Stimulated activated CD4-positive, alpha-beta T cell treated with anti-CD3 and anti-CD28 coated beads, TNF-alpha, amount 100 ng/mL, for 4 hours (primary cell): ENCODE measurements at places on chromosomes 7 and 10.

- DNase-seq: peak; percentile 22
Observed at GRCh38 chr10:84205049-84205852, 10.9 kb downstream of the CDHR1 start.

GRCh38 chr10:11682851-11683250, 59.3 kb upstream of the ECHDC3 start:
- DNase-seq: no peak

- no peak for DNase-seq
Observed at GRCh38 chr10:3776796-3777571, 8.0 kb downstream of the KLF6 start.

GRCh38 chr10:117241541-117242462, 888 bp downstream of the SLC18A2 start:
- DNase-seq: no peak

GRCh38 chr7:48158404-48158803, 12.9 kb upstream of the ABCA13 start:
- DNase-seq: no peak

DNA sequence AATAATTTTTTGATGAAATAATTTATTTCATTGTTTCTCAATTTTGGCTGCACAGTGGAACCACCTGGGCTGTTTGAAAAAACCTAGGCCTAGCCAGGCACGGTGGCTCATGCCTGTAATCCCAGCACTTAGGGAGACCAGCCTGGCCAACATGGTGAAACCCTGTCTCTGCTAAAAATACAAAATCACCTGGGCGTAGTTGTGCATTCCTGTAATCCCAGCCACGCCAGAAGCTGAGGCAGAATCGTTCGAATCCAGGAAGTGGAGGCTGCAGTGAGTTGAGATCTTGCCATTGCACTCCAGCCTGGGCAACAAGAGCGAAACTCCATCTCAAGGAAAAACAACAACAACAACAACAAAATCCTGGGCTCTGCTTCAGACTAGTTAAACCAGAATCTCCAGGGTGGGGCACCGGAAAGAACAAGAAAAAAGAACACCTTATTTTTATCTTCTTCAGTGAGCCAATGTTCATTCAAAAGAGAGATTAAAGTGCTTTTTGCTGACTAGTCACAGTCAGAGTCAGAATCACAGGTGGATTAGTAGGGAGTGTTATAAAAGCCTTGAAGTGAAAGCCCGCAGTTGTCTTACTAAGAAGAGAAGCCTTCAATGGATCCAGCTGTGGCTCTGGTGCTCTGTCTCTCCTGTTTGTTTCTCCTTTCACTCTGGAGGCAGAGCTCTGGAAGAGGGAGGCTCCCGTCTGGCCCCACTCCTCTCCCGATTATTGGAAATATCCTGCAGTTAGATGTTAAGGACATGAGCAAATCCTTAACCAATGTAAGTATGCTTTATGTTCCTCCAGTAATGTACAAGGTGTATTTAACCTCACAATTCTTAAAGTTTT, at the start of gene CYP2C18:
TSS of gene CYP2C18 (plus strand) at position 516 of the 841 bp plus-strand sequence. CDS start at position 607, 91 bp downstream.
- DNase-seq: no peak

DNA sequence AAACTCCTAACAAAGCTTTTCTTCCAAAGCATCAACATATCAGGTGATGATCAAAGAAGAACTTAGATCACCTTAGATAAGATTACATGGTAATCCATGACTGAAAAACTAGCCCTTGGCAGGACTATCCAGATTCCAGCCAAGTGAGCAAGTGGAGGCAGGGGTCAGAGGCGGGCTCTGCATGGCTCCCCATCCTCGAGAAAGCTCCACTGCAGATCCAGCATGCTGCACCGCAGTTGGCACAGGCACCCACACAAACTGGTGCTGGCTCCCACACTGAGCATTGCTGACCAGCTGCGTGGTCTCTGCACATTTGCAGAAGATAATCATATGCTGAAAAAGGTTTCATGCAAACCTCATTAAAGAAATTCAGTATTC, 10.1 kb downstream of the PSAP start:
- DNase-seq: no peak

GRCh38 chr7:120404042-120404441, 131.1 kb downstream of the KCND2 start:
- DNase-seq: no peak

DNA sequence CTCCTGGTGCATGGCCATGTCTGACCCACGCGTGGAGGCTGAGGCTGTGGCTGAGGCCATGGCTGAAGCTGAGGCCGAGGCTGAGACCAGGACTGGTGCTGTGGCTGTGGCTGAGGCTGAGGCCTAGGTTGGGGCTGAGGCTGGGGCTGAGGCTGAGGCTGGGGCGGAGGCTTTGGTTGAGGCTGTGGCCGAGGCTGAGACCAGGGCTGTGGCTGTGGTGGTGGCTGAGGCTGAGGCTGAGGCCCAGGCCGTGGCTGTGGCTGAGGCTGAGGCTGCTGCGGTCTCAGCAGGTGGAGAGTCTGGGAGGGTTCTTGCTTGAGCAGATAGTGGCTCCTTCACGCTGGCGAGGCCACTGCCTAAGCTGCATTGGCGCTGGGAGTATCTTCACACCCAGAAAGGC, 76.4 kb downstream of the WDR37 start:
- DNase-seq: no peak

DNA sequence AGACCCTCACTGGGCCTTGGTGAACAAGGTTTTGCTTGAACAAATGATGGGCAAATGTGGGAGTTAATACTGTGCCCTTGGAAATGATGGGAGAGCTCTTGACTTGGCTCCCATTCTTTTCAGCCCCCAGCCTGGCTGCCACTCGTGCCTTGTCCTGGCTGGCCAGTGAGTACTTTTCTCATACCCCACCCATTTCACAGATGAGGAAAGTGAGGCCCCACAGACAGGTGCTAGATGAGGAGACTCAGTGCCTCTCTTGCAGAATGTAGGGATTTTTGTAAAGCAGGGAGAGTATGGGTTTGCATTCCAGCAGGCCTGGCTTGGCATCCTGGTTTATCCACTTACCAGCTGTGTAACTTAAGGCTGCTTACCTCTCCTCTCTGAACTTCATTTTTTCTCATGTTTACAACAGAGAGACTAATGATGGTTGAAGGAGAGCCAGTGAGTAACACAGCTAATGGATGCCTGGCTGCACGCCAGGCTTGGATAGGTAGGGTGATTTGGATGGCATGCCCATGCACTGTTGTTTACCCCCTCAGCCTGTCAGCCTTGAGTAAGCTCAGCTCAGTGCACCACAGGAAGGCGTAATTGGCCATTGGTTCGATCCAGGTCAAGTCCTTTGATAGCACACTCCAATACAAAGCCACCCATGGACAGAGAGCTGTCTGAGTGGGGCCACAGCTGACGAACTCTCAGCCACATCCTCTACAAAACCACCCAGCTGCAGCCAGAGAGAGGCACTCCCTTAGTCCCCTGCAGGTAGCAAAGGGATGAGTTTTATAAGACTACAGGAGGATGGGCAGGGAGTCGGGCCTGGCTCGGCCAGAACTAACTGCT, 436.8 kb downstream of the RPS24 start:
- no peak for DNase-seq

DNA sequence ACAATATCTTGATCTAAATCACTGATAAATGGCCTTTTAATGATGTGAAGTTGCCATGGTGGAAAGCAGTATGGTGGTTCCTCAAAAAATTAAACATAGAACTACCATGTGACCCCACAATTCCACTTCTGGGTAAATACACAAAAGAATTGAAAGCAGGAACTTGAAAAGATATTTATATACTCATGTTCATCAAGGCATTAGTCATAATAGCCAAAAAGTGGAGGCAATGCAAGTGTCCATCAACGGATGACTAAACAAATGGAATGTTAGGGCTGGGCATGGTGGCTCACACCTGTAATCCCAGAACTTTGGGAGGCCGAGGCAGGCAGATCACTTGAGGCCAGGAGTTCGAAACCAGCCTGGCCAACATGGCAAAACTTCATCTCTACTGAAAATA, 2.0 kb upstream of the DNAJC12 start:
- no peak for DNase-seq
